Aorta (tissue), 5 donors: ENCODE measurements at places on chromosomes 4 and X. TPM values are rescaled to one million over a fixed set of nuclear protein-coding genes. Genes with fewer than 3 reads are reported as not detected.

- DNase-seq: no peak
These were observed 40.0 kb upstream of the DHX15 start for GRCh38 chr4:24624381-24624780.

DNA sequence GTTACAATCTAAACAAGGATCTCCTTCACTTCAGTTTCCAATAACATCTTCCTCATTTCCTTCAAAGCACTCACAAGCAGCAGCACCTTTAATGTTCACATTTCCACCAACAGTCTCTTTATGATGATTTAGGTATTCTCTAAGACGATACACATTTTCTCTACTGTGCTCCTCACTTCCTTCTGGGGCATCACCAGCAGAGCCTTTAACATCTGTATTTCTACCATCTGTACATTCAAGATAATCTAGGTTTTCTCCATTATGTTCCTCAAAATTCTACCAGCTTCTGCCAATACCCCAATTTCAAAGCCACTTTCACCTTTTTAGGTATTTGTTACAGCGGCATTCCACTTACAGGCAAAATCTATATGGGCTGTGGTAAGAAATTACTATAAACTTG lies 80.6 kb downstream of the FBXW7 start:
- DNase-seq: no peak

DNA sequence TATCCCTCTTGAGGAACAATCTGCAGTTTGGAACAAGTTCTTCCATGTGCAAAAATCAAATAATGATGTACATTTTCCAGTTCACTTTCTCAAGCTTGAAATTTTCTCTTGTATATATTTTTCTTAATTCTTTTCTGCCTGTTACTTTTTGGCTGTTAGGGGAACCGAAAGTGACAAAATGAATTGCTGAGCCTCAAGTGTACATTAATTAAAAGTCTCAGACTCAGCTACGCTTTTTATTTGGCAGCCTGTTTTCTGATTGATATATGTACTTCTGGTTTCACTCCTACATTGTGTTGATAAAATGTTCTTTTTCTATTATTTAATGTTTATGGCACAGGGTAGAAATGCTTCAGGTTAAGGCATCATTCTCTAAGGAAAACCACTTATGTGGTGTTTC lies 999.5 kb downstream of the PDHA2 start:
- DNase-seq: no peak

GRCh38 chr4:72112514-72113156 lies 80.8 kb downstream of the NPFFR2 start:
- DNase-seq: no peak

GRCh38 chr4:184671101-184671500 lies 21.6 kb downstream of the PRIMPOL start:
- no peak for DNase-seq

SLC6A14 gene
- not detected for total RNA-seq
